ENCODE measurements at places on chromosomes 11 and 22.

DNA sequence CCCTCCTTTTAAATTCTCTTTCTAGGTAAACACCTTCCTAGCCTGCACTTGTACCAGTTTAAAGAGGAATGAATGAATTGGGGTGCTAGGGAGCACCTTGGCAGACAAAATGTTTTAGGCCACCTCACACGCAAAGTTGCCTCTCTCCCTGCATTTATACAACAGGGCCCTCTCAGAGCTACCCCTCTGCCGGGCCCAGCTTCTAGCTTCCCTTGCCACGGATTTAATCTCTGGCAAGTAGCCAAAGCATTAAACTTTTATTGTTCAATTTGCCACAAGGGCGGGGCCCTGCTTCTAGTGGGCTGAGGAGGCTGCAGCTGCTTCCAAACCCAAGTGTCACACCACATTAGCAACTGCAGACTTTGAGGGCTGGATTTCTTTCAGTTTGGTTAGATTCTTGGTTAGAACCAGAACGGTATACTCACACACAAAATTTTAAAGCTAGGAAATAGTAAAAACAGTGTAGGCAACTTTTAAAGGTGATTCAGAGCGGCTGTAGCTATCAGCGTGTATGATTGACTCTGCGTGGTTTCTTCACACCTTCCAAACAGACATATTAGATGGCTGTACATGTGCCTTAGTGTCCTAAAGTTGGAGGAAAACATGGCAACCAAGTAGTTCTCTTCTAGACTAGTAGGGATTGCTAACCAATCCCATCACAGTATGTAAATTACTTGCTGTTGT, 6.5 kb downstream of the KREMEN1 start:
- no peak for DNase-seq

- no peak for DNase-seq
Observed at GRCh38 chr22:41198027-41198580, 7.0 kb upstream of the L3MBTL2 start.

DNA sequence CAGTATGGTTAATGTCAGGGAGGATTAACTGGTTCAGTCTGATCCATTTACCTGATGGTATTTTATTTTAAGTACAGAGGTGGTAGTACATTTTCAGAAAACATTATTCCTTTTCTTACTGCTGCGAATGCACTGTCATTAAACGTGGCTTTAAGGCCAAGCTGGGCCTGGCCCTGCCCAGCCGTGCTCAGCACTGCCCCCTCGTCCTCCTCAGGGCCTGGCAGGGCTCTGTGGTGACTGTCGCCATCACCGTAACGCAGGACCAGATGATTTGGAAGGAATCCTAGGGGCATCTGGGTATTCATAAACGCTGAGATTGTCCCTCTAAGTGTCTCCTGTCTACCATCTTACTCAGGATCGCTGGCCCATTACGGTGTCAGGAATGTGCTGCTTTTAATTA, 302.0 kb downstream of the TBC1D22A start:
- DNase-seq: no peak

- peak; percentile 29 for DNase-seq
Observed at GRCh38 chr11:121671283-121672168, 218.8 kb upstream of the SORL1-AS1 start.

- no peak for DNase-seq
Observed at GRCh38 chr22:18078329-18079041, 695 bp downstream of the PEX26 start.

Measured in fibroblast of pulmonary artery (primary cell).